GM04504 (cell line): ENCODE measurements at places on chromosomes 6 and 20.

DNA sequence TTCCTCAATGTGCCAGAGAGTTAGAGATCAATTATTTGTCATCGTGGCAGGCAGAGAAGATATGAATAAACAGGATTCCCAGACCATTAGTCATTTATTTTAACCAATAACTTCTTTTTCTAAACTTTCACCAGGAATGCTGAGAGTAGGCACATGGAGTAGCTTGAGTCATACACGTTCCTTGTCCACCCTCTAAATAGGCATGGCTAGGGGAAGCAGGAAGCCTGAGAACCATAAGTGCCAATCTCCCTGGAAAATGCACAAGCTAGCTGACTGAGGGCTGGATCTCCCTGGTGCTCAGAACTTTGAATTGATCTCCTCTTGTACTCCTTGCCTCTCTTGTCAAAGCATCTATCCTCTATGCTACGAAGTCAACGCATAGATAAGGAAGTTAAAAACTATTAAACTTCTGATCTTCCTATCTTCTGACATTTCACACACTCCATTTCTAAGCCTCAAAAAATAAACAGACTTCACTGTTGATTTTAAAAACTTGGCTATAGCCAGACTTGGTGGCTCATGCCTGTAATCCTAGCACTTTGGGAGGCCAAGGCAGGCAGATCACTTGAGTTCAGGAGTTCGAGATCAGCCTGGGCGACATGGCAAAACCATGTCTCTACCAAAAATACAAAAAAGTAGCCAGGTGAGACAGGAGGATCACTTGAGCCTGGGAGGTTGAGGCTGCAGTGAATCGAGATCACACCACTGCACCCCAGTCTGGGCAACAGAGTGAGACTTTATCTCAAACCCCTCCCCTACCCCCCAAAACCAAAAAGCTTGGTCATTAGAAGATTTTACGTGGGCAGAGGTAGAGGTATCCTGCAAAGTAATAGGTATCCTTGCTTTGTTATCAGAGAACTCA lies 11.8 kb downstream of the ADTRP start:
- DNase-seq, result peak; percentile 89

DNA sequence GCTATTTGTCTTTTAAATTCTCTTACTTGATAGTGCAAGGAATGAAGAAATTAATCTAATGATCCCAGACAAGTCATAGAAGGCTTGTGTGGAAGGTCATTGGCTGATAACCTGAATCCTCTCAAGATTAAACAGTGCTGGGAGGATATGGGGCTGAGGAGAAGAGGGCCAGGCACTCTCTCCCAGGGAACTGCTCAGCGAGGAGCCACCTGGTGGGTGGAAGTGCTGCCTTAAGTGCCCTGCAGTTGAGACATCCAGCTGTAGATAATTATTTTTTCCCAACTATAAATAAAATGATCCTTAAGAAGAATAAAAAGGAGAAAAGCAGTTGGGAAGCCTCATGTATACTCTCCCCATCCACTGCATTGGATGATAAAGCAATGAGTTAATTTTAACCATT lies 47.9 kb downstream of the BTBD3 start:
- no peak for DNase-seq

DNA sequence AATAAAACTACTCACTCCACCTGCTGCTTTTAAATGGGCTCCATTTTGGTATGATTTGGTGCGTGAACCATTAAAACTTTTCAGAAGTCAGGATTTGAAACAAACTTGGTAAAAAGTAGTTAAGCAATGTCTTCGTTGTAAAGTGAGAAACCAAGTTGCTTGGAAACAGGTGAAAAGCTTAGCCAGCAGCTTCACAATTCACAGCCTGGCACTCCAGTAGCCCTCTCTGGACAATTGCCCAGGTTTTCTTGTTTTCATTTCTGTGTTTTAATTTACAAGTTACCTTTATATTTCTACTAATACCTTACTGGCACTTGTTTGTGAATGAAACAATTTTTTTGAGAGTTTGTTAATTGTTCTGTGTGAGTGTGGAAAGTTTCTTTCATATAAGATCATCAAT lies 12.8 kb downstream of the NT5E start:
- no peak for DNase-seq

GRCh38 chr20:7728338-7728737 lies 211.9 kb downstream of the HAO1 start:
- DNase-seq, result no peak

GRCh38 chr20:52812231-52812847 lies 159.8 kb upstream of the TSHZ2 start:
- DNase-seq, result no peak

DNA sequence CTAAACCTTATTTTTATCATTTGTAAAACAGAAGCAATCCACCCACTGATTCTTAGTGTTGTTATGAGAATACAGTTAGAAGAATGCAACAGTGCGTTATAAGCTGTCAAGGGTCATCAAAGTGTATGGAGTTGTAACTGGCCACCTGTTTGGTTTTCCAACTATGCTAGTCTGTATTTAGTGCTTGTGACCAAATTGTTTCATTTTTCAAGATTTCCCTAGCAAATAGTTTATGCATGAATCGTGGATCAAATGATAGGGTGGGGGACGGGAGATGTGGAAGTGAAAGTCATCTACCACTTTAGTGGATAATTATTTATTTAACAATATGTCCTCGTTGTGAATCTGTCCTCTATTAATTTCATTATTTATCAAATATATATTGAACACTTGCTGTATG lies 175.4 kb upstream of the HDDC2 start:
- DNase-seq, result no peak
